ENCODE measurements at places on chromosomes 11 and 22. TPM values are rescaled to one million over a fixed set of nuclear protein-coding genes. Genes with fewer than 3 reads are reported as not detected.

DNA sequence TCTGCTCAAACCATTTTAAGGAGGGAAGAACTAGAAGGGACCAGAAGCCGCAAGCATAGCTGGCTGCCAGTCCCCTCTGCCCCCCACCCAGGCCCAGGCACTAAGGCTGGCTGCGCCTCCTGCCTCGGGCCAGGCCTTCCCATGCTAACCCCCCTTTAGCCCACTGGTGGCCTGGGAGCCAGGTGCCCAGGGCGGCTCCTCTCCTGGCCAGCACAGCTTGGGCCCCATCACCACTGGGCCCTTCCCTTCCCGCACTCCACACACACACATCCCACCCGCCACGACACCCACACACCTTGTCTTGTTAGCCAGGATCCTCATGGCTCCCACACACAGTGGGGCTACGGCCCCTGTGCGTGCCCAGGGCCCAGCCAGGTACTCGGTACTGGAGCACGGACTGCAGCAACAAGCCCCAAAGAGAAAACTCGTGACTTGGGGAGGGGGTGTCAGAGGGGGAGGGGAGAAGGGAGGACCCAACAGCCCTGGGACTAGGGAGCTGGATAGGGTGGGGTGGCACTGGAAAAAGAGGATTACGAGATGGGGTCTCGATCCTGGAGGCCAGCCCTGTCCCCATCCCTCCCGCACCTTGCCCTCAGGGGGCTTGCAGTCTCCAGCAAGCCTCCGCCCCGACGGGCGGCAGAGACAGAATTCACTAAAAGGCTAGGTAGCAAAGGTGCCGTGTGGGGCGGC, 16.0 kb downstream of the BCL9L start:
- no peak for DNase-seq

DNA sequence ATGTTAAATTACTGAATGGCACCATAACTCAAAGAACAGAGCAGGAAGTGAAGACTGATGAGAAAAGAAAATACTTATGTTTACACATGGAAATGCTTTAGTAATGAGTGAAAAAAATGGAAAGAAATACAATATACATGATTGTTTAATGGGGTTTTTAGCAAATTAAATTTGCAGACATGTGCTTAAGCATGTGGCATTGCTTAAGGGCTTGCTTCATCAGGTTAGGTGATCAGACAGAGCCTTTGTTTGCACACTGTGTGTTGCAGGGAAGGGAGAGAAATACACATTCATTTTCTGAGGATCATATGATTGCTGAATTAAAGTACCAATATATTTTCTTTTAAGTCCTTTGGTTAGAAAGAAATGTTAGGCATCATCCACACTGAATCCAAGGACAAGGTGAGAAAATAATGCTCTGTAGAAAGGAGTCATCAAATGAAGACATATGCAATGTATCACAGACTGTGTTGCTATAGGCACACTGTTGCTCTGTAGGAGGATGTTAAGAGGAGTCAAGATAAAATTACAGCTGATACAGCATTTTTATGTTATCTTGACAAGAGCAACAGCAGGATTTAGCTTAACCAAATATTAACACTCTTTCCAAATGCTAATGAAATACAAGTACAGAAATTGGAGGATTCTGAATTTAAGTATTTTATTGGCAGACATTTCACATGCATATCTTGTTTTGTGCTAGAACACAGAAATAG, 23.4 kb upstream of the ARHGAP20 start:
- DNase-seq, result no peak

GRCh38 chr22:24592058-24592850, 619 bp downstream of the LRRC75B start:
- DNase-seq, result no peak

- no peak for DNase-seq
Measured at GRCh38 chr11:17014833-17015626, 816 bp upstream of the PLEKHA7 start.

- no peak for DNase-seq
Measured at GRCh38 chr11:34654483-34655334, 33.8 kb downstream of the EHF start.

Gene MEI1
- polyA plus RNA-seq, result 0.68 TPM

Gene BATF2
- 0.97 TPM for polyA plus RNA-seq

Gene PICALM
- polyA plus RNA-seq, result 121 TPM

Gene C11orf97
- not detected for polyA plus RNA-seq

Gene THRSP
- polyA plus RNA-seq, result 0.51 TPM

Gene ARHGAP32
- 11.3 TPM for polyA plus RNA-seq
